Hematopoietic multipotent progenitor cell treated with erythropoietin and hydrocortisone succinate and interleukin-3 and kit ligand, for 17 days (in vitro differentiated cells): ENCODE measurements at places on chromosomes 3 and 15.
A peak's percentile ranks its signal among the peaks of the same experiment; 100 is the strongest.

DNA sequence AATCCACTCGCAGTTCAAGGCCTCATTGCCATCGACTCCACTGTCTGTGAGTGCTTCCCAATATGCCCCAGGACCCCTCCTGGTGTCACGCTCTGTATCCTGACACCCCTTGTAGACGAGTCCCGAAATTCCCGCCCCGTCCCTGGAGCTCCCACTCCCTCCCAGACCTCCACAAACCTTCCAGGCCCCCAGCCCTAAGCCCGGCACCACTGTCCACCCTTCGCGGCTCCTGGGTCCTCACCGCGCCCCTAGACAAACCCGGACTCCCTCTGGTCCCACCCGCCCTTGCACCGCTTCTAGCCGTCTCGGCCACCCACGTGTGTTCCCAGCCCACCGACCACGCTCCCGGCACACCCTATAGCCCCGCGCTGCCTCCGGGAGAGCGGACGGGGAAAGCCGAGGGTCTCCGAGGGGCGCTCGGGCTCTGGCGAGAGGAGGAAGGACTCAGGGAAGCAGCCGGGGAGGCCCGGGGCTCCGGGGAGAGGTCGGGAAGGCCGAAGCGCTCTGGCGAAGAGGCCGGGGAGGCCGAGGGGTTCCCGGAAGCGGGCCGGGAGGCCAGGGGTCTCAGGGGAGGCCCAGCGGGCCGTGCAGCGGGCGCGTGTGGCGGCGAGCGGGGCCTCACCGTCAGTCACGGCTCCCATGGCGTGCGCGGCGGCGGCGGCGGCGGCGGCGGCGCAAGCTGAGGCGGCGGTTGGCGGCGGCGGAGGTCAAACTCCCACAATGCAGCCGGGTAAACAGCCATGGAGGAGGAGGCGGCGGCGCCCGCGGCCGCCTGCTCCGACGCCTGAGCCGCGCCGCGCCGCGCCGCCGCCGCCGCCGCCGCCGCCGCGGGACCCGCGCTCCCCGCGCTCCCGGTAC lies at the start of the genes ATXN7 and THOC7:
TSS of gene ATXN7 (plus strand) at position 718 of the 858 bp plus-strand sequence. CDS start 48,732 bp downstream, outside the sequence.
TSS of gene THOC7 (minus strand) at position 656 of the 858 bp plus-strand sequence. CDS start at position 641, 15 bp downstream.
- DNase-seq = peak; percentile 69

DNA sequence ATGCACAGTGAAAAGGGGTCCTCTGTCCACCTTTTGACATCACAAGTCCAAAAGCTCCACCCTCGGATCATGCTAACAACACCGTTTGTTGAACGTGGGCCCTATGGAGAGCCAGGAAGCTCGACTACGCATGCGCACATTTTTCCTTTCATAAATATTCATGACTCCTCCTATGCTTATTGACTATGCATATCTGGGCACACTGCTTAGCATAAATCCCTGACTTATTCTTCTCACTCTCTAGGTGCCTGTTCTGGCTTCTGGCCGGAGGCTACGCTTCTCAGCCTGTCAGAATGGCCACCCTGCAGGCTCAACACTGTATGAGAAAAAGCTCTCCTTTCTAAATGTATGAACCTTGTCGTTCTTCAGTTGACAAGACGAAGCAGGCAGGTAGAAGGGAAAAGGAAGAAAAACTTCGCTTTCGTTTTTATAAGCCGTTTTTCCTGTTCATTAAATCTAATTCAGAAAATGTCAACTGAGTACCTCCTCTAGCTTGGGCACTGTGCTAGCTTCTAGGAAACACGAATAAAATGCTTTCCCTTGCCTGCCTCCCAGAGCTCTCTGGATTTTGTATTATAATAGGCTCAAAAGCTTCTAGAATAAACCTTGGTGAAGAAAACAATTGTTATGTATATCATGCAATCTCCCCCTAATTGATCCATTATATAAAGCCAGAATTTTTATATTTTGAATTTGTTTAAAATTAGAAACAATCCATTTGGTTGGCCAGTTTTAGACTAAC lies 207.7 kb downstream of the ATP10A start:
- no peak for DNase-seq

DNA sequence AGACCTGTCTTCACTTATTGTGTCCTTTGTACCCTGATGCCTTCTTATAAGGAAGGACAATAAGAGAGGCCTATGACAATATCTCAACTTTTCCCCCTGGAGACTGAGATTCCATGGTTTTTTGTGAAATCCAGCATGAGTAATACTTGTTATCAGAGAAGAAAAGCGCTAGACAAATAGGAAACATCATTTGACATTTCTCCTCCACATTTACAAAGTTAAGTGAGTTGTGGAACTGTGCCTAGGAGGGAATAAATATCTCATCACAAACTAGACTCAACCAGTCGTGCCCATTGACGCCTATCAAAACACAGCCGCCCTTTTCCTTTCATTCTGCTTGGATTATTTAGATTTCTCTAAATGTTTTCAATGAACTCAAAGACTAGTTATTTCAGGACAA lies 253.1 kb downstream of the MECOM start:
- no peak for DNase-seq

DNA sequence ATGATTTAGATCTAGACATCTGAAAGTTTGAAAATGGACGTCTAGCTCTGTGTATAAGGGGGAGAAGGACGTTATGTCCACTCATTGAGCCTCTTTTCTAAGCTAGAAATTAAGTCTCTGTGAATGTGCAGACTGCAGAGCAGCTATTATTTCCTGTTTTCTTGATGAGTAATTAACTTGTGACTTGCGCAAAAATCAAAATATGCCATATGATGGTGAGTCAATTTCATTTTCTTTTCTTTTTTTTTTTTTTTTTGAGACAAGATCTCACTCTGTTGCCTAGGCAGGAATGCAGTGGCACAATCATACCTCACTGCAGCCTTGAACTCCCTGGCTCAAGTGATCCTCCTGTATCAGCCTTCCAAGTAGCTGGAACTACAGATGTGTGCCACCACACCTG lies 14.1 kb downstream of the LACTB start:
- no peak for DNase-seq

GRCh38 chr3:131701153-131701770 lies 198.5 kb upstream of the MRPL3 start:
- no peak for DNase-seq

DNA sequence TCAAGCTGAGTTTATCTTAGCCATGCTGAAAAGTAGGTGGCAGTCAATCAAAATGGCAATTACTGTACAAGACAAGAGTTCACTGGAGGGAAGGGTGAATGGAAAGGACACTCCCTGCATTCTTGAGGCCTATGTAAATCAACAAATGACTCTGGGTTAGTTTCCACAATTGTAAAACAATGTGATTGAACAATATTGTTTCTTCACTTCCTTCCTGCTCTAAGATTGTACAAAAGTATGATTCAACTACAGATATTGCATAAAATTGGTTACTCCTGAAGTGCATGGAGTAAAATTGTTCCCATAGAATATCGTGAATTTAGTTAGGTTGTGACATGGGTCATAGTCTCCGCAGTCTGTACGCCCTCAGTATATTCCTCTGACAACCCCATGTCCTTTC lies 277.6 kb downstream of the LPP start:
- no peak for DNase-seq

GRCh38 chr3:137869022-137869421 lies 104.9 kb downstream of the SOX14 start:
- no peak for DNase-seq

DNA sequence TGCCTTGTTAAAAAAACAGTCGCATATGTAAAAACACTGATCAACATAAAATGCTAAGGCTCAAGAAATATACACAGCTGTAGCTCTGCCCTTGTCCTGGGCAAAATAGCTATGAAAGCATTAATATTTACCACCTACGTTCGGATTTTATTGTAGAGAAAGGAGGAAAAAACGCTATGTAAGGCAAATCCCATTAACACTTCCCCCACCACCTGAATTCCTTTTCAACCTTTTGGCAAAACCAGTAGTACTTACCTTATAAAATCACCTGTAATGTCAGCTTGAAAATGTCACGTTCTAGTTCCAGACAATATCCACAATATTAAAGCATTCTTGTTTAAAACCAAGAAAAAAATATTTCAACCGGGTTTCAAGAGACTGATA lies 3.6 kb downstream of the TRA2B start:
- no peak for DNase-seq

DNA sequence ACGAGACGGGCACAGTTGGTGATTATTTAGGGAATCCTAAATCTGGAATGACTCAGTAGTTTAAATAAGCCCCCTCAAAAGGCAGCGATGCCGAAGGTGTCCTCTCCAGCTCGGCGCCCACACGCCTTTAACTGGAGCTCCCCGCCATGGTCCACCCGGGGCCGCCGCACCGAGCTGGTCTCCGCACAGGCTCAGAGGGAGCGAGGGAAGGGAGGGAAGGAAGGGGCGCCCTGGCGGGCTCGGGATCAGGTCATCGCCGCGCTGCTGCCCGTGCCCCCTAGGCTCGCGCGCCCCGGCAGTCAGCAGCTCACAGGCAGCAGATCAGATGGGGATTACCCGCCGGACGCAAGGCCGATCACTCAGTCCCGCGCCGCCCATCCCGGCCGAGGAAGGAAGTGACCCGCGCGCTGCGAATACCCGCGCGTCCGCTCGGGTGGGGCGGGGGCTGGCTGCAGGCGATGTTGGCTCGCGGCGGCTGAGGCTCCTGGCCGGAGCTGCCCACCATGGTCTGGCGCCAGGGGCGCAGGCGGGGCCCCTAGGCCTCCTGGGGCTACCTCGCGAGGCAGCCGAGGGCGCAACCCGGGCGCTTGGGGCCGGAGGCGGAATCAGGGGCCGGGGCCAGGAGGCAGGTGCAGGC lies 318.0 kb downstream of the FGF12 start:
- DNase-seq = no peak

DNA sequence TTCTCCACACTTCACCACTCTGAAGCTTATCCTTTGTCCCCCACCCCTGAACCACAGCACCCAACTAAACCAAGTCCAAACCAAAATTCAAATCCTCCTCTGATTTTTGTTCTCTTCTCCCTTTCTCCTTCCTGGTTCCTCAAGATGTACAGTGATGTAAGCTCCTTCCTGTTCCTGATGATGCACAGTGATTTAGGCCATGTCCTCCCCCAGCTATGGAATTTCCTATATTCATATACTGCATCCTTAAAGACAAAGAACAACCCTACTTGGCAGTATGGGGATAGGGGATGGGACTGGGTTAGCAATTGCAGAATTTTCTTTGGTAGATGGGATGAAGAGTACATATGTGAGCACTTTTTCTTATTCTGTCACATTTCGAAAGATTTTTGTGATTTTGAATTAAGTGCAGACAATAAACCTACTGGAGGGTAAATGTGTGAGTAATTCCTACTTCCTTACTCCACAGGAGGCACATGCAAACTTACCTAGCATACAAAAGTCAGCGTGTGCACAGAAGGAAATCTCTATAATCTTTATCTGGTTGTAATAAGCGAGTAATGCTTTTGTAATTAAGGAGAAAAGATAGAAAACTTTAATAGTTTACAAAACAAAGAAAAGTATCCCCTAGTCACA lies 125.0 kb downstream of the ANO10 start:
- no peak for DNase-seq

- DNase-seq = no peak
Observed at GRCh38 chr15:78414621-78415250, 23.3 kb upstream of the IREB2 start.

DNA sequence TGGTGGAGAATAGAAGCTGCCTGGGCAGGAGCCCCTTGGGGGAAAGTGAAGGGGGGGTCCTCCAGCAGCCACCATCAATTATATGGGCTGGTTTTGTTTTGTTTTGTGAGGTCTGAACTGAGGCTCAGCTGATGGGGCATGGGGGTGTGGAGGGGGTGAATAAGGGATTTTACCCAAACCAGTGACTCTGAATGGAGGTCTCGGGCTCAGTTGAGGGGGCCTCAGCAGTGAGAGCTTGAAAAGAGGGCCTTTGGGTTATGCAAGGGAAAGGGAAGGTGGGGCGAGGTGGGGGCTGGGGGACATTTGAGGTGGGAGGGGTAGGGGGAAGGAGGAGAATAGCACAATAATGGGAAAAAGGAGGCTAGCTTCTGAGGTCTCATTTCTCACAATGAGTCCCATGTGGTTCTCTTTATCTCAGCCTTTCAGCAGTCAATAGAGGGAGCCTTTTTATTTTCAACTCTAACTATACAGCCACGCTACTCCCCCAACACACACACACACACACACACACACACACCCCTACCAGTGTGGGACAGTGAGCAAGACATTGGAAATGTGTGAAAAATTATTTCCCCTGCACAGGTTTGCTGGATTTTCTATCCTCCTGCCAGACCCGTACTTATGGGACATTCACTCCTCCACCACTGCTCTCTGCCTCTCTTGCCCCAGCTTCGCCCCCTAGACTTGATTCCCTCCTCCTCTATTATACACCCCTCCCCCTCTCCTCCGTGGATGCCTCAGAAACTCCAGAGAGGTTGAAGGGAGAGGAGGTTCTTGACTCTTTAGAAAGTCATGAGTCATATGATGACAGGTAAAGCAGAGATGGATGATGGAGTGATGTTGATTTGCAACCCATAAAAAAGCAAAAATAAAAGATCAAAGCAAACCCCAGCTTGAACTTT lies 96.0 kb downstream of the GTPBP8 start:
- DNase-seq = no peak

DNA sequence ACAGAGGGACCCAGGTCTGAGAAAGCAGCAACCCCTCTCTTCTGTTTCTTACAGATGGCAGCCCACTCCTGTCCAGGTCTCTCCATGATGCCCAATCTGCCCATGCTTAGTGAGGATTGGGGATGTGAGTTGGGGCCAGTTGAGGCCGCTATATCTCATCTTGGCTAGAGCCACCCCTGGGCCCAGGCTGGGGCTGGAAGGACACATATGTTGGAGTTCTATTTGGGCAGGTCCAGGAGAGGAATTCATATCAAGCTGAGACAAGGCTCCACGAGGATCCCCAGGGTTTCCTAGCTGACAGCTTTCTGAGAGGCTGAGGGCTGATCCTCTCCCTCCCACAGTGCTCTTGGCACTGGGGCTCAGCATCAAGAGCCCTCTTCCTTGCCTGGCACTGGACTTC lies 11.4 kb downstream of the TGM5 start:
- DNase-seq = no peak

DNA sequence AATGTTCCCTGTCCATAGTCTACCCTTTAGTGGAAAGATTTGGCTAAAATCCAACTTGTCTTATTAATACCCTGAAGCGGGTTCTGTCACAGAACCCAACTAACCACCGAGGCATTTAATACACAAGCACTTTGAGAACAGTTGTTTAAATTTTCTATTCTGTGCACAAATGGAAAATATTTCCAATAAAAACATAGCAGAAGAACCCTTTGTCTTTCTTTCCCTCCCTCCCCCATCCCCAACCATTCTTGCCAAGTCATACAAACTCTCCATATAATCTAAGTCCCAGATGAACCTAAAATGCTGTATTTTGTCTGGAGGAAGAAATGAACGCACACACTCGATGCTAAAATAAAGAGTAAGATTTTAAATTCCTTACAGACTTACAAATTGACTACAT lies 126.9 kb upstream of the STRIT1 start:
- no peak for DNase-seq
